ENCODE measurements at places on chromosomes 7 and 10.

GRCh38 chr7:114051871-114052331 lies 133.1 kb upstream of the PPP1R3A start:
- no peak for DNase-seq

- DNase-seq: no peak
Measured at GRCh38 chr10:70145166-70145665, 1.3 kb downstream of the TYSND1 start.

DNA sequence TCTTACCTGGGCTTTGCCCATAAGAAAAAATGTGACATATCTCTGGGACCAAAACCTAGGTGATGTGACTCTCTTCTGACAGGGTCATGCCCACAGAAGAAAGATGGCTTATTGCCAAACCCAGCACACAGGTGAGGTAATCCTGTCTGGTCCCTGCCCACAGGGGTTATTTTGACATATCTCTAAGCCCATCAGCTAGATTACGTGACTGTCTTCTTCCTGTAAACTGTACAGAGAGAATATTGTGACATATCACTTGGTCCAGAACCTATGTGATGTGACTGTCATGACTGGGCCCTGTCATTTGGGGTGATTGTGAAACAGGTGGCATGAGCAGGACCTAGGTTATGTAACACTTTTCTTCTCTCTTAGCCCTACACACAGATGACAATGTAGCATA lies 48.8 kb upstream of the ZNF680 start:
- DNase-seq: no peak

GRCh38 chr10:63265222-63265617 lies 132.1 kb downstream of the NRBF2 start:
- DNase-seq: no peak

- DNase-seq: no peak
Measured at GRCh38 chr10:118745056-118745455, 9.7 kb downstream of the CACUL1 start.

DNA sequence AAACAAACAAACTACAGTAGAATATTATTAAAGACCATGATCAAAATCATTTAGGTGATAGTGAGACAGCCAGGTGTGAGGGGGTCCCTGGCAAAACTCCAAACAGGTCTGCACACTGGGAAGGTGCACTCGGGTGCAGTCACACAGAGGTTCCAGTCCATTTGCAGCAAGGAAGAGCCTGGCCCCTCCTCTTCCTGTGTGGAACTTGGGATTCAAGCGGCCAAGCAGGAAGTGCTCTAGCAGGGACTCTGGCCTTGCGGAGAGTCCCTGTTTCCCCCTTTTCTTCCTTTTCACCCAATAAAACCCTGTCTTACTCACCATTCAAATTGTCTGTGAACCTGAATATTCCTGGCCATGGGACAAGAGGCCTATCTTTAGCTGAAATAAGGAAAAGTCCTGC lies 181.8 kb downstream of the LRRTM3 start:
- no peak for DNase-seq

- no peak for DNase-seq
Measured at GRCh38 chr7:138387755-138388475, 72.1 kb upstream of the TRIM24 start.

Data from NCI-H2107 (cell line).